Amniotic stem cell (primary cell): ENCODE measurements at places on chromosomes 3 and 15.

DNA sequence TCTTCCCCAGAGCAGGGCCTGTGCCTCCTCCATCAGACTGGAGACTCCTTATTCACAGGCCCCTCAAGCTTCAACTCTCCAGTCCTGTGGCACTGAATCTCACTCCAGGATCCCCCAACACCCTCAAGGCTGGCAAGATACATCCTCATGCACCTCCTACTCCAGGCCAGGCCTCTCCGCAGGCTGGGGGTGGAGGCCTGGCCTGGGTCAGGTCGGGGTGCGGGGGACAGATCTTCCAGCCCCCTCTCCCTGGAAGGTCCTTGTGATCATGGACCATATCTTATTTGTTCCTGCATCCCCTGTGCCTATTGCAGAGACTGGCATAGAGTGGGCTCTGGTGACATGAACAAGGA, 147.3 kb downstream of the SMAD6 start:
- no peak for DNase-seq

- DNase-seq = no peak
Measured at GRCh38 chr15:72599855-72600464, 54.5 kb upstream of the GOLGA6B start.

DNA sequence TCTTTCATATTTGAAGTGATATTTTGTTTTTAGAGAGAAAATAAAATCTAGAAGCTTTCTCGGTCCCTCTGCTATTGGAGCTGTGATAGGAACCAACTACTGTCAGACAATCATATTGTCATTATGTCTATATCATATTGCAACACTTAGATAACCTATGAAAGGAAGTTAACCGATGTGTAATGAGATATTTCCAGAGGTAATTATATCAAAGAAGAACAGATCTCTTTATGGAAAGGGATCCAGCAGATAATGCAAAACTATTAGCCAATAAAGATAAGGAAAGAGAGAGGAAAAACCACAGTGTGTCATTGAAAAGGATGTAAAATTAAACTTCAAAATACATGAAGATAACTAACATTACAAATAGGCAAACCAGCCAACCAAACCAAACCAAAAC, 529.1 kb upstream of the CCDC54 start:
- DNase-seq = no peak

GRCh38 chr15:40045572-40046217, 6.7 kb upstream of the SRP14 start:
- DNase-seq = no peak

DNA sequence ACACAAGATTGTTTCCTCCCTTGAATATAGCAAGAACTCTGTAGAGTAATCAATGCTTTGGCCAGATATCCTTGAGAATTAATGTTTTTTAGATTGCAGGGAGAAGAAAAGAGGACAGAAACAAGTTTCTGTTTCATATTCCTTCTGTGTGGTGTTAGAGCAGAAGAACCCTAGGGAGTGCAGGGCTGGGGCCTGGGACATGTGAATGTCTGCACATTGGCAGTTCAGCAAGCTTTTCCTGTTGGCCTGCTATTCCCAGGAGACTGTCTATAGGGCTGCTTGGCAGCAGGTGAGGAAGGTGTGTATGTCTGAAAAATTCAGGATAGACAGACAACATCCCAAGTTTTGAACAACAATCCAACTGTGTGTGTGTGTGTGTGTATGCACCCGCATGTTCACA, 13.6 kb upstream of the CNBP start:
- DNase-seq = no peak
